ENCODE measurements at places on chromosomes 16 and 17.
A peak's percentile ranks its signal among the peaks of the same experiment; 100 is the strongest.

- no peak for DNase-seq
These were observed 650 bp downstream of the KIAA0753 start for GRCh38 chr17:6639586-6640535.

GRCh38 chr16:64586781-64587180 is 535.1 kb downstream of the CDH11 start:
- no peak for DNase-seq

DNA sequence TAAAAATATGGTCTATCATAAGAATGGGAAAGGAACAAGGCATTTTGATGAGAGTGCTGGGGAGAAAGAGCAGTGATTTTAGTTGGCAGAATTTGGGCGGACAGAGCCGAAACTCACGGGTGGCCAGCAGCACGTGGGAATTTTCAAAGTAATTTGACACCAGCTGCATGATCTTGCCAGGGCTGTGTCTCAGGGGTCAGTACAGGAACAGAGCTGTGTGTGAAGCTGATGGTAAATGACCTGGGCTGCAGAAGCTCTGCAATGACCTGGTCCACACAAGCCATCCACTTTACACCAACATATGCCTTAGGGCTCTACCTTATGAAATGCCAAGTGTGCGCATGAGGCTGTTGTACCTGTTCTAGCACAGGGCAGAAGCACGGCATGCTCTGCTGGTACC is 112.0 kb downstream of the ZFHX3 start:
- no peak for DNase-seq

DNA sequence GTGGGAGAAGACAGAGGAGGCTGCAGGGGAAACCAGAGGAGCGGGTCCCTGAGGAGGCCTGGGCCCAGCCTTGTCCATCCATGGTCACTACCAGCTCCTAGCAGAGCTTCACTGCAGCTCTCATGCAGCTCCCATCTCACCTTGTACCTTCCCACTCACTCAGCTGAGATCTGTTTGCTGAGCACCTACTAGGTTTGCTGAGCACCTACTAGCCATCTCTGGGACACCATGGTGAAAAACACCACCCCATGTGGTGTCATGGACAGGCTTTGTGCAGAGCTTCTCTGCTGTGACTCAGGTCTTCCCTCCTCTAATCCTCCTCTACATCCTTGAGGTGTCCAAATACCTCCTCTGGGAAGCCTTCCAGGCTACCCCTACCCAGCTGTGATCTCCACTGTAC is 58.6 kb downstream of the ENGASE start:
- no peak for DNase-seq

GRCh38 chr17:21677911-21678310 is 14.4 kb upstream of the KCNJ18 start:
- no peak for DNase-seq

GRCh38 chr17:47733674-47734410 is 806 bp downstream of the TBX21 start:
- no peak for DNase-seq

DNA sequence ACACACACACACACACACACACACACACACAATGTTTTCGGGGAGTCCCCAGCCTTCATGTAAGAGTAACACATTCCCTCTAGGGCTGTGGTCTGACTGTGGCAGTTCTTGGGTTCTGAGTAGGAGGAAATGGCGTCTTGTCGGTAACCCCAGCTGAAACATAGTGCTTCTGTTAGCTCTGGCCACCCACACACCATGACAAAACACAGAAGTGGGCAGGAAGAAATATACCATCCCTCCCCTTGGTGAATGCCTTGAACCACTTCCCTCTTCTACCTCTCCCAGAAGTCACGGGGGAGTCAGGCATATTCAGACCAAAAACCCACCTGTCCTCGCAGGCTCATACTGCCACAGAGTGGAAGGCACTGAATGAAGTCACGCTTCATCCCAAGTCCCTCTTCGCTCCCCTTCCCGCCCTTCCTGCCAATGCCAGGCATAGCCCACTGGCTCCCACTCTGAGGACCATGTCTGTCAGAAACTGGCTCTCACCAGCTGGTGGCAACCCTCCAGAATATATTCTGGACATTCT is 11.5 kb downstream of the SLC35B1 start:
- peak; percentile 42 for DNase-seq

DNA sequence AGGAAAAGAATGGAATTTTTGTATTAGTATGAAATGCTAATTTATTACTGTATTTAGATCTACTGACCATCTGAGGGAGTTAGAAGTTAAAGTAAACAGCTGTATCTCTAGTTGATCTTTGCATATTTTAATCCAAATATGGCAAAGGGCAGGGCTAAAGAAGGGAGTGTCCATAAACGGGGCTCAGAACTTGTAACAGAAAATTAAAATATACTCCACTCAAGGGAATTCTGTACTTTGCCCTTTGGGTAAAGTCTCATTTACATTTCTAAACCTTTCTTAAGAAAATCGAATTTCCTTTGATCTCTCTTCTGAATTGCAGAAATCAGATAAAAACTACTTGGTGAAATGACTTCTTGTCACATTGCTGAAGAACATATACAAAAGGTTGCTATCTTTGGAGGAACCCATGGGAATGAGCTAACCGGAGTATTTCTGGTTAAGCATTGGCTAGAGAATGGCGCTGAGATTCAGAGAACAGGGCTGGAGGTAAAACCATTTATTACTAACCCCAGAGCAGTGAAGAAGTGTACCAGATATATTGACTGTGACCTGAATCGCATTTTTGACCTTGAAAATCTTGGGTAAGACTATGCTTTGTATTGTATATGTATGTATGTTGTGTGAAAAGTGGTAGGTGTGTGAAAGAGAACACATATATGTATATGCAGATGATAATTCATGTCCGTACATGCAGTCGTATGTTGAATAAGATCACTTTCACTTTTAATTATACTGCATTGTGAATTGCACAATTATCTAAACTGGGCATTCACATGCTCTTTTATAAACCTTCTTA is at the start of gene ASPA:
Gene ASPA (plus strand): TSS at position 186 of the 799 bp plus-strand sequence. CDS start 163 bp downstream, at position 349.
- no peak for DNase-seq

GRCh38 chr17:69898601-69899000 is 176.4 kb upstream of the KCNJ16 start:
- DNase-seq = no peak

- DNase-seq = no peak
These were observed 2.0 kb upstream of the CDH8 start for GRCh38 chr16:62038225-62038624.

DNA sequence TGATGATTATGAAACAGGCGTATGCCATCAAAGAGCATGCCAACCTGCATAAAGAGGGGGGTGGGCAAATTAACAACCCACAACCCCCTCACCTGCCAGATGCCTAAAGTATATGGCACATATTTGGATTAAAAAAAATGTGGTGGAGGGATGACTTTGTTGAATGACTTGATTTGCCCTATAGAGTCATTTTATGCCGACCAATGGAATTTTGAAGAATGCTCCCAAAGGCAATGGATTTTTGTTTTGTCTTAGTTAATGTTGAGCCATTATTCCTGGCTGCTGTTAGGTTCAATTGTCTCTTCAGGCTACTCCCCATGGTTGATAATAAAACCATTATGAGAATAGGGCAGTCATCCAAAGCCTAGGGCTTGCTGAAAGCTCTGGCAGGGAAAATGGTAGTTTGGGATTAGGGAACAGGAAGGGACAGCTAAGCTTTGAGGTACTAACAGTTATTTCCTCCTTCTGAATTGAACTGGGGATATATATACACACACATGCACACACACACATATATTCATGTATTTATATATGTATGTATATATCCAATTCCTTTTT is 5.8 kb upstream of the CHCT1 start:
- DNase-seq = no peak

DNA sequence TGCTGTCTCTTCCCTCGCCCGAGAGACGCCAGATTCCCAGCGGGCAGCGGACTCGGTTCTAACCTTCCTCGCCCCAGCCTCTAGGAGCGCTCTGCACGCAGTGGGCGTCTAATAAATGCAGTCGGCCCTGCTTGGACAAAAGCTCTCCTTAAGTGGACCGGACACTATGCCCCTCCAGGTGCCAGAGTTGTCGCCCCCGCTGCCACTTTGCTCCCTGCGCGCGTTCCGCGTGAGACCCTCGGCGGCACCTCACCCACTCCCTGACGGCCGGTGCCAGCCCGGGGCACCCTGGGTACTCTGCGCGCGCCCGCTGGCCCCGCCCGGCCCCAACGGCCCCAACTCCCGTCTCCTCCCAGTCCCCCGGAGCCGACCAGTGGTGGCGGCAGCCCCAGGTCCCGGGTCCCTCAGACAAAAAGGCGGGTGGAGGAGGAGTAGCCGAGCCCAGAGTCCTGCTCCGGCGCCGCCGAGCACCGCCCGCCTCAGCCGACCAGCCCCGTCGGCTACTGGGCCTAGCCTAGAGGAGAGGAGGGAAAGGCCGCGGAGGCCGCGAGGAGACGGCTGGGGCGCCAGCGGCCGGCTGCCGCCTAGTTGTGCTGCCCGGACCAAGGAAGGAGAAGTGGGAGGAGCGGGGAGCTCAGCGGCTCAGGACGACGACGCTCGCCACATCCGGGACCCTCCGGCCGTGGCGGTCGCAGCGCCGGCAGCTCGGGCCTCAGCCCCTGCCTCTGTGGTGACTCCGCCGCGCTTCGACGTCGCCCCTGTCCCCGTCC is 123.0 kb downstream of the GOSR1 start:
- DNase-seq = peak; percentile 37

GRCh38 chr16:88421871-88422433 is 31.1 kb upstream of the ZFPM1 start:
- DNase-seq = no peak

DNA sequence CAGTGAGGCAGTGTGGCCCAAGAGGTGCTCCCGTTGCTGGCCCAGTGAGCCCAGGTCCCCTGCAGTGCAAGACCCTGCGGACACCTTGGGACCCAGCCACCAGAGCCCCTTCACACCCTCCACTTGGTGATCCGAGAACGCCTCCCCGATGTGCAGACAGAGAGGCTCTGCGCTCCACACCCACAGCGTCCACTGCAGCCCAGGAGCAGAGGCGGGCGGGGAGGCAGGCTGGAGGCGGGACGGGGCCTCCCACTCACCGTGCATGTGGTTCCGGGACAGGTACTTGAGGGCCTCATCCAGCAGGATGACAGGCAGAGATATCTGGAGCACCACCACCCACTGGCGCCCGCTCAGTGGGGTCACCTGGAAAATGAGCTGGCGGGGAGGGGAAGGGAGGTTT is 12.1 kb upstream of the P2RX1 start:
- no peak for DNase-seq

GRCh38 chr16:30567991-30568638 is 3.4 kb downstream of the ZNF688 start:
- DNase-seq = no peak

DNA sequence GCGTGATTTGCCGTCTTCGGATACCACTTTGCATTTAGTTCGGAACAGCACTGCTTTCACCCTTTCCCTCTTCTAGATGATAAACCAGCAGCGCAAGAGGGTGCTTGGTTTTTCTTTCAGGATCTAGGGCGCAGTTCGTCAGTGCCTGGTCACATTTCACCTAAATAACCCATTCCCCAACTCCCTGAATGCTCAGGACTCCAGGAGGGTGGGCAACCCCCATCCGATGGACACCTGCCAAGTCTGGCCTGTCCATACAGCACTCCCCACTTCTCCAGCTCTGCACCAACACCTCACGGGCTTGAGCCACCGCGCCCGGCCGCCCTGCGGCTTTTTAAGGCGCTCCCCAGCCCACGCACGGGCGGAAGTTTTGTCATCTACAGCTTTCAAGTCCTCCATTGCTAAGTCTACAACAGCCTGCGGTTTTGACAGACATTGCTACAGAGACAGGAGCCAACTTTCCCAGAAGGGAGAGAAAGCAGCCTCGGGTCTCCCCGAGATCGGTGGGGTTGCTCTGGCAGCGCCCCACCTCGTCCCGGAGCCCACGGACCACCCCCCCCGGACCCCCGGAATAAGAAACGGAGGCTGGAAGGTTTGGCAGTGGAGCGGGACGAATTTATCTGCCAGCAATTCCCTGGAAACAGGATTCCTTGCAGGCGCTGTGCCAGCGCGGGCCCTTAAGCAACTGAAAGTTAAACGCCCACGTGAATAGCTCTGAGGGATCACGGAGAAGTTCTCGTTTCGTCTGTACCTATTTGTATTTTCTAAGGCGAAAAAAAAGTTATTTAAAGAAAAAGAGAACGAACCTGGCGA is 38.6 kb upstream of the SLFN13 start:
- peak; percentile 60 for DNase-seq

GRCh38 chr16:56838622-56839337 is 26.2 kb upstream of the SLC12A3 start:
- no peak for DNase-seq

DNA sequence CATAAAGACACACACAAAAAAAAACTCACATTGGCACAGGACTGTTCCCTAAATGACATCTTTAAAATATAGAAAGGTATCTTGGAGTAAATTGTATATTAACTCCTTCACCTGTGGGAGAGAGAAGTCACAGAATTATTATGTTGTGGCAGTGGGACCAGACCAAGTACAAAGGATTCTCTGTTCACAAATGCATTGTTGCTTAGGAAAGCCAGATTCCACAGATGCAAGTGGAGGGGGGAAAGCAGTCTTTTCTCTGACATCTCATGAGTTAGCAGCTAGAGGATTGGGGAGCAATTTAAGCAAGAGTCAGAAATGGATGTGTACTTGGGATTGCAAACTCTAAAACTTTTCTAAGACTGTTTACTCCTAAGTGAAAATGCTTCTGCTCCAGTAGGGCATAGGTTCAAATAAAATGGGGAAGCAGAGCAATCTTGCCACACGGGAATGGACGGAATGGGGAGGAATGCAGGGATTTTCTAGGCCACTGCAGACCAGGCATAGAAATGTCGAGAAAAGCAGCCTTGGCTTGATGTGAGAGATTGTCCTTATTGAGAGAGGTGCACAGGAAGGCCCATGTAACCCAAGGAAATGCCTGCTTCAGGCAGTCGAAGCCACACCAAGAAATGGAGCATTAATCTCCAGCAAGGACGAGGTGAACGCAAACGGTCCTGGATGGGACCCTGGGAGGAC is 4.1 kb upstream of the PMP22 start:
- DNase-seq = no peak

DNA sequence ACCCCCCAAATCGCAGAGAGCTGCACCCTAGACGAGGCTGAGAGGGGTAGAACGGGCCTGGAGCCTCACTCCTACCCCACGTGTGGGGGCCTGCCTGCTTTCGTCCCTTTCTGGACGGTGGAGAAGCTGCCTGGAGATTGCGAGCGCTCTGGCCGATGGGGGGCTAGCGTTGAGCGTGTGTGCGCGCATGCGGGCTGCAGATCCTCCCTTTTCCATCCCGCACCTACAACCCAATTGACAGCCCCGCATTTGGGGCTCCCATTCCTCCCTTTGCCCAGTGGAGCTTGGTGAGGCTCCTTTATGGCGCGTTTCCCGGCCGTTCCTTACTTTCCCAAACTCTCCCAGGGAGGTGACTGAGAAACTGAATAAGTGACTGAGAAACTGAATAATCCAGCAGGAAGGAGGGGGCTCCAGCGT is 907 bp upstream of the ESRP2 start:
- DNase-seq = no peak

GRCh38 chr16:55499951-55500529 is 8.8 kb upstream of the LPCAT2 start:
- DNase-seq = no peak
